ENCODE measurements at places on chromosomes 3 and 15. TPM values are rescaled to one million over a fixed set of nuclear protein-coding genes. Genes with fewer than 3 reads are reported as not detected.

GRCh38 chr3:99351122-99351521 lies 287.3 kb upstream of the COL8A1 start:
- no peak for DNase-seq

DNA sequence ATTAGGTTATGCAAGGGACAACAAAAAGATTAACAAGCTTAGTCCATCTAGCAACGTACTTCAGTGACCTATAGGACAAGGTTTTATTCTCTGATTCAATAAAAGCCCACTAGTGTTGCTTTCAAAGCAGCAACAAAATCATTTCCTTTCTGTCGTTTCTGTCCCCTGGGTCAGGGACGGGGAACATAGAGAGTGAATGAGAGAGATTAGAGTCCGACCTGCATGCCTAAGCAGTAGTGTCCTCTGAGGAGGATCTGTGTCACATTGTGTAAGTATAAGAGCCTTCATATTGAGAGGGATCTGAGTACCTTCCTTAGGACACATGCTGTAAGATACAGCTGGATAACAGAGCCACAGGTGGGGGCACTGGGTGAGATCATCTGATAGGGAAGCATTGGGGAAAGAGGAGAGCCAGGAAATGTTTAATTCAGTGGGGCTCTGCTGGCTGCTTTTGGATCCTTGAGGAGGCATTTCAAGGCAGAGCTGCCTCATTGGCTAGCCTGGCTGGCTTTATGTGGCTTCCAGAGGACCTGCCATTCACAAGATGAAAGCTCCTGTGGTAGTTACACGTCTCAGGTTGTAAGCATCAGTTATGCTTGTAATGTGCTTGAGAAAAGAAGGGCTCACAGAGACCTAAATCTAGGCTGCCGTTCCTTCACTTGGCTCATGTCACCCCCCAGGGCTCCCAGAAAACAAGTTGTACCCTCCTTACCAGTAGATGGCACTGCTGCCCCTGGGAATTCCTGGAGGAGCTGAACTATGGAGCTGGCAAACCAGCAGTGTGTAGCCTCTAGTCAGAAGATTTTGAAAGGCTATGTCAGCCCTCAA lies 2.7 kb downstream of the TMEM108 start:
- peak; percentile 57 for DNase-seq

DNA sequence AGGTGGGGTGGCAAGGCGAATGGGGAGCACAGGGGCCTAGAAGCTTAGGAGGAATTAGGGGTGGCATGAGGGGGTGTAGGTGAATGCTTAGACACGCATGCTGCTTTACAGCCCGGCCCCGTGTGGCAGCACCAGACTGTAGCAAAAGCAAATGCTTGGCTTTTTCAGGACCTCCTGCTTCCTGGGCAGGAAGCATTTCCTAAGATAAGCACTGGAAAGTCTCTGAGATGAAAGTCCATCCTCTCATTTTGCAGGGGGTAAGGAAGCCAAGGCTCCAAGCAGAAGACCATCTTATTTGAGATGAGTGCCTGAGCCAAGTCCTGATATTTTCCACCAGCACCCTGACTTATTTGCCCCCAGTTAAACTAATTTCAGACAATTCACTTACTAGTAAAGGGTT lies 12.9 kb downstream of the SSUH2 start:
- DNase-seq = no peak

GRCh38 chr3:181264486-181264885 lies 274.9 kb upstream of the DNAJC19 start:
- DNase-seq = no peak

GRCh38 chr15:79896131-79896633 lies 632 bp downstream of the MTHFS start:
- no peak for DNase-seq

- DNase-seq = no peak
These were observed 28.7 kb upstream of the SAMMSON start for GRCh38 chr3:69970827-69971226.

- DNase-seq = peak; percentile 42
These were observed 22.6 kb upstream of the LYSMD4 start for GRCh38 chr15:99755692-99756409.

DNA sequence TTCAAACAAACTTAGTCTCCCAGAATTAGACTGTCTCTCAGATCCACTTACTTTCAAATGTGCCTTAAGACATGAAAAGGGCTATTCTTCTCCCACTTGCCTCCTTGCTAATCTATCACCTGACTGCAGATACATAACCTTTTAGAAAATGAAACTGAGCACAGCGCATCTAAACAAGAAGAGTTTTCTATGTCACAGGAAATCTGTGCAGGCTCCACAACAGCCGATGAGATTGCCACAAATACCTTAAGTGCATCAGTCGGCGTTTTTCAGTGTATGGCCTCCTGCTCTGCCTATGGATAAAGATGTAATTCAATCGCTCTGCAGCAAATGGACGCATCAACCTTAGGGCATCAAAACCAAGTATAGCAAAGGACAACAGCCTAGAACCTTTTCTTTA lies 544.2 kb downstream of the FOXP1 start:
- DNase-seq = no peak

GRCh38 chr3:53028641-53029040 lies 17.2 kb downstream of the SFMBT1 start:
- no peak for DNase-seq

DNA sequence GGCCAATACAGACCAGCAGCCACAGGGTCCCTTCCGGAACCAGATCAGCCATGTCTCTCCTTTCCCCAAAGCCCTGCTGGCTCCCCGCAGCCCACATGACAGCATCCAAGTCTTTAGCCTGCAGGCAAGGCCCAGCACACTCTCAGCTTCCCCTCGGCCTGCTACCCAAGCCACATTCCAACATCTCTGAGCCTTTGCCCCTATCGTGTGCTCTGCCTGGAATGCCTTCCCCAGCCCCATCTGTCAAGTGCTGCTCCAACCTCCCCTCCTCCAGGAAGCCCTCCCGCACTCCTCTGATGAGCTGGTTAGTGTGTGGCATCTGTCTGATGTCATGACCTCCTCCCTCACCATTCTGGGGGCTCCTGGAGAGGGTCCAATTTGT lies 8.5 kb downstream of the PLXND1 start:
- DNase-seq = peak; percentile 76

- DNase-seq = no peak
These were observed 51.9 kb upstream of the TBL1XR1 start for GRCh38 chr3:177249203-177249602.

- no peak for DNase-seq
These were observed 27.3 kb upstream of the TIMP4 start for GRCh38 chr3:12186046-12186445.

- no peak for DNase-seq
These were observed 33.2 kb downstream of the TRIM69 start for GRCh38 chr15:44769521-44769920.

DNA sequence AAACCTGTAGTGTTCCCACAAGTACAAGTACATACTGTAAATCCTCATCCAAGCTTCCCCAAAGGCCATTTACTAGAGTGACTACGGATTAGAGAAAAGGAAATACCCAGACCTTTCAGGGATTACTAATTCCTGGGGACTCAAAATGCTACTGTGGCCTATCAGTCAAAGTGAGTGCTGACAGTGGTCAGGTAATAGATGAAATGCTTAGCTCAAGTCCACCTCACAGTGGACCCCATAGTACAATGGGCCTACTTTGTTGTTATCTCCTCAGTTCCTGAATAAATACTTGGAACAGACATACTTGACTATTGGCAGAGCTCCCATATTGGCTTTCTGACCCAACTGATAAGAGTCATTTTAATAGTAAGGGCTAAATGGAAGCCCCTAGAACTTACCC lies 61.6 kb downstream of the MAP4 start:
- DNase-seq = no peak

- no peak for DNase-seq
These were observed 28.3 kb downstream of the MELTF start for GRCh38 chr3:197001106-197001971.

DNA sequence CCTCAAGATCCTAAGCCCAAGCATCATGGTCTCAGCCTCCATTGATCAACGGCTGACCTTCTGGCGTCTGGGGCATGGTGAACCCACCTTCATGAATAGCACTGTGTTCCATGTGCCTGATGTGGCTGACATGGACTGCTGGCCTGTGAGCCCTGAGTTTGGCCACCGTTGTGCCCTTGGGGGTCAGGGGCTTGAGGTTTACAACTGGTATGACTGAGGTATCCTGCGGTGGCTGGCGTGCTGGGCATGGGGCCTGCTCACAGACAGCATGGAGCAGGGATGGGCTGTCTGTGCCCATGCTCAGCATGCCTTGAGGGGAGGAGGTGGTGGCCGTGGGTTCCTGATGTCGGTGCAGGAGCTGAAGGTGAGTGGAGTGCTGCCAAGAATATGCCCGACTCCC lies 3.3 kb downstream of the DALRD3 start:
- no peak for DNase-seq

GRCh38 chr15:38961931-38962330 lies 397.3 kb upstream of the RASGRP1 start:
- no peak for DNase-seq

DNA sequence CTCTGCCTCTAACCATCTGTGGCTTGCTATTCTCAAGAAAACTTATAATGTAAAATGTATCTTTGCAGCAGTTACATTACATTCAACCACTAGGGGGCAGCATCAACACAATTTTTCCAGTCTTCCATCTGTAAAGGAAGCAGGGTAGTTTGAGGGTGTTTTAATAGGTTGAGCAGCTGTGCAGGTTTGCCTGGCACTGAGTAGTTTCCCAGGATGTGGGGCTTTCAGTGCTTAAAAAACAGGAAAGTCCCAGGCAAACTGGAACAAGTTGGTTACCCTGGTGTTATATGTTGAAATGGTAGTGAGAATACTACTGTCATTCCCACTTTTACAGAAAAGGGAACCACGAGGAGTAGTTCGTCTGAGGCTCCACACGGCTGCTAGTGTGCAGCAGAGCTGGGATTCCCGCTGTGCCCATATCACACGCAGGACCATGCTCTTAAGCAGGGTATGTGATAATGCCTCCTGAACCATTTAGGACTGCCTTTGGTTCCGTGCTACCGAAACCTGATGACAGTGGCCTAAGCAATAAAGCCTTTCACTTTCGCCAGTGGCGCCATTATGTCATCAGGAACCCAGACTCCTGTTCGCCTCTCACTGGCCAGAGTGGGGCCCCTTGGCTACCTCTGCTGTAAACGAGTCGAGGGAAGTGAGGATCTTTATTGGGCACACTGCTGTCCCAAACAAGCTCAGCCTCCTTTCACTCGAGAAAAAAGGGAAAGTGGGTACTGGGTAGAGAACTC lies 64.7 kb upstream of the ZBTB38 start:
- DNase-seq = peak; percentile 79

GABRR3 gene
- total RNA-seq = not detected

SPCS1 gene
- total RNA-seq = 194 TPM

GASK1A gene
- not detected for total RNA-seq

TTBK2 gene
- 17.0 TPM for total RNA-seq

C3orf38 gene
- 35.8 TPM for total RNA-seq

CCDC13 gene
- total RNA-seq = 0.02 TPM

VGLL3 gene
- not detected for total RNA-seq

GRM7 gene
- total RNA-seq = not detected

TUSC7 gene
- total RNA-seq = not detected

FETUB gene
- total RNA-seq = 0.45 TPM

LRRC2 gene
- total RNA-seq = 0.07 TPM

GABRB3 gene
- not detected for total RNA-seq

SPG11 gene
- total RNA-seq = 26.8 TPM

Measured in A172 (cell line).